ENCODE measurements at places on chromosomes 7 and 10.

DNA sequence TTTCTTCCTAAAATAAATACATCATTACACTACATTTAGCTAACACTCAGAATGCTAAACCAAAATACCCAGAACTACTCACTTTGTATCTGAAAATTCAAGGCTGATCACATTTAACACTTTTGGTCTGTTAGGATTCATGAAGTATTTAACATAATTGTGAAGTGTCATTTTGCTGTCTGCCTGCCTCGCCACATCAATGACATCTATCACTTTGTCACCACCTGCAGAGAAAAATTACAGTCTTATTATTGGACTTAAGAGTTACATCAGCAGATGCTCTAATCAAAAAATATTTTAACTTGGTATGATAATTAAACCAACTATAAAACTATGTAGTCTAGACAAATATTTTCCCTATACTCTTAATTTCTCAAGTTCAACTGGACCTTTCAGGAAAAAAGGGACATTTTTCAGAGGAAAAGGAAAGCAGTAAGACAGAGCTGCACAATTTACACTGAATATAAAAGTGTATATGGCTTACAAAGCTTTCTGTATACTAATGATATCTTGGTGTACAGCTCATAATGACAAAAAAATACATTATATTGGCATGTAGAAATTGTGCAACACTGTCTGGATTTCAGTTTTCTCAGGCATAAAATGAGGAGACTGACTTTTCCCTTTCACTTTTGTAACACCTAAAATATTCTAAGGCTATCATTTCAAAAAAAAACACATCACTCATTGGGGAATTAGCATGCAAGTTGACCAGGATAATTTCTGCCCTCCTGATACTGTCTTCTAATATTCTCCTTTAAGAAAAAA, 49.2 kb downstream of the KDM7A start:
- DNase-seq = no peak

- DNase-seq = no peak
Observed at GRCh38 chr10:119415536-119416503, 126.7 kb downstream of the RGS10 start.

- no peak for DNase-seq
Observed at GRCh38 chr7:2049111-2049781, 183.5 kb downstream of the MAD1L1 start.

DNA sequence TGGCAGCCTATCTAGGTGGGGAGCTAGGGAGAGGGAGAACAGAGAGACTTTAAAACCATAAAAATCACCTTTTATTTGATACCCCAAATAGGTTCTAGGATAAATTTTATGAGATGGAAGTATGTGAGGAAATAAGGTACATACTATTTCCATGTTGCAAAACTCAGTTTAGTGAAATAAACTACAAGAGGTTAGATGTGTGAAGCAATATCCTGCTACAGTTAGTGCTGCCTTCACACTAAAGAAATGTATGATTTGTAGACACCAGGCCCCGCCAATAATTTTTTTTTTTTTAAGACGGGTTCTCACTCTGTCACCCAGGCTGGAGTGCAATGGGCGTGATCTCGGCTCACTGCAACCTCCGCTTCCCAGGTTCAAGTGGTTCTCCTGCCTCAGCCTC, 34.4 kb upstream of the RSBN1L start:
- no peak for DNase-seq

- DNase-seq = no peak
Observed at GRCh38 chr7:2037301-2037807, 195.4 kb downstream of the MAD1L1 start.

GRCh38 chr10:451021-451471, 238.4 kb downstream of the DIP2C start:
- DNase-seq = no peak

DNA sequence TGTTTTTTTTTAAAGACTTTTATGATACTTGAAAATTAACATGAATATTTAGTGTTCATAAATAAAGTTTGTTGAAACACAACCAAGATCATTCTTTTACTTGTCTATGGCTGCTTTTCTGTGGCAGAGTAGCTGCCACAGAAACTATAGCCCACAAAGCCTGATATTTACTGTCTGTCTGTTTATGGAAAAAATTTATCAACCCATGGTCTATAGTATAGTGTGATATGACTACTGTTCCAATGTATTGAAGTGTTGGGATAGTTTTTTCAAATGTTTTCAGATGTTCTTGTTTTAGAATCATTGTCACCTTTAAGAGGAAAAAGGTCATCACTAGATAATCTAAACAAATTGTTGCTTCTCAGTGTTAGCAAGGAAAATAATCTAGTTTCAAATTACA, 10.8 kb downstream of the TFAM start:
- no peak for DNase-seq

Data from cortex of kidney (tissue), 1 donor.